Osteocyte (in vitro differentiated cells): ENCODE measurements at places on chromosomes 12 and 14. TPM values are rescaled to one million over a fixed set of nuclear protein-coding genes. Genes with fewer than 3 reads are reported as not detected.

Gene IL22
- total RNA-seq: not detected in 2 replicates

GRCh38 chr12:114851981-114852380, 168.0 kb upstream of the TBX3 start:
- H3K36me3 ChIP-seq: no peaks in the 10 kb centered on the region
- H3K27ac ChIP-seq: no peak overlapping the region
- H3K27me3 ChIP-seq: no peaks in the 10 kb centered on the region

DNA sequence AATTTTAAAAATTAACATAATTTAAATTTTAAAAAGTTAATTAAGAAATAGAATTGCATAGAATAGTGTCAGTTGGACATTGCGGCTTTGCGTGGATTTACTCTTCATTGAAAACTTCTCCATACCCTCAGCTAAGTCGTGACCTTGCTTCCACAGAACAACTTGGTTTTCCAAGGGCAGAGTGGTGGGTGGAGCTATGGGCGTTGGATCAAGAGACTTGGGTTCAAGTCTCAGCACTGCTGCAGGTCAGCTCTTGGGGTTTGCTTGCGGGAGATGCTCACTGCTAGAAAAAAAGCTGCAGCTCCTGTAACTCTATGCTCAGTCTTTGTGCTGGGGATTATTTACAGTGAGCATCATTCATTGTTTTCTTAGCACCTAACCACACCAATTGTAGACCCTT, 133.7 kb downstream of the PRIMA1 start:
- no peak overlapping the region for H3K4me3 ChIP-seq
- no peaks in the 10 kb centered on the region for H3K36me3 ChIP-seq

Gene MGAT4C
- 0.46 and 0.65 TPM in 2 replicates for total RNA-seq

- no peaks in the 10 kb centered on the region for H3K4me1 ChIP-seq
- H3K4me3 ChIP-seq: no peak overlapping the region
- H3K27me3 ChIP-seq: no peaks in the 10 kb centered on the region
- H3K27ac ChIP-seq: no peak overlapping the region
- no peaks in the 10 kb centered on the region for H3K36me3 ChIP-seq
Measured at GRCh38 chr14:70448633-70449340, 3.2 kb upstream of the ADAM21 start.

Gene TMPRSS12
- not detected in 2 replicates for total RNA-seq

GRCh38 chr12:1318327-1319031, 275.9 kb downstream of the FBXL14 start:
- H3K4me1 ChIP-seq: peaks cover 14% of the 10 kb centered on the region
- no peaks in the 10 kb centered on the region for H3K27me3 ChIP-seq

DNA sequence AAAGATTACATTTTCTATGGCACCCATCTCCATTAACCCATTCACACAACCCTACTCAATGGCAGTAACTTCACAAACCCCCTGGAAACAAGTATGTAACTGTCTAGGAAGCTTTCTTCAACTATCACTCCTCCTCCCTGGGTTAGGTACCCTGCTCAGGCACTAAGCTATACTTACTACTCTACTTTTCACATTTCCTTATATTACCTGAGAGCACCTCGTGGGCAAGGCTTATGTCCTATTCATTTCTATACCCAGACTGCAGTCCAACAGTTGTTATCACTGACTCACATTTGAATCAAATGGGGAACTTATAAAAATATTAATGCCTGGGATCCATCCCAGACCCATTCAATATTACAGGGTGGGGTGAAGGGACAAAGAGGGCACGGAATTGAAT, 4.6 kb downstream of the PAWR start:
- peak overlapping the region; percentile 93 for H3K27ac ChIP-seq
- H3K27me3 ChIP-seq: no peaks in the 10 kb centered on the region
- peaks cover 54% of the 10 kb centered on the region for H3K4me1 ChIP-seq
- no peak for DNase-seq
- peaks cover 10% of the 10 kb centered on the region for H3K36me3 ChIP-seq
